Stromal cell of bone marrow (primary cell): ENCODE measurements at places on chromosomes 2 and 18.
A peak's percentile ranks its signal among the peaks of the same experiment; 100 is the strongest.

- no peak for DNase-seq
Observed at GRCh38 chr2:9087121-9087681, 83.7 kb upstream of the MBOAT2 start.

DNA sequence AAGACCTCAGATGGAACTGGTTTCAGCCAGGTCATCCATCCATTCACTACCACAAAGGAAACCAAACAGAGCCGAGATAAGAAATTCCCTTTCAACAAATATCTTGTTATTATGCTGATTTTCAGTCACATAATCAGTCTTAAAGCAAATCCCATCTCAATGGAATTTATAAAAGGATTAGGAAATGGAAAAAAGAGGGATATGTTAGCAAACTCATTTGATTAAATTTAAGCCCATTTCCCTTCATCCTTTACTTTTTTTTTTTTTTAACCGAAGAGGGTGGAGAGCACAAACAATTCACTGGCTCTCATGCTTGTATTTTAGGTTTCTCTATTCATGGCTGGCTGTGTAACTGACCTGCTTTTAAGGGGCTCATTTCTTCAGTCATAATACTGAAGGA, 109.0 kb upstream of the GATA6 start:
- no peak for DNase-seq

- DNase-seq, result no peak
Observed at GRCh38 chr2:75751360-75751759, 40.6 kb upstream of the GCFC2 start.

DNA sequence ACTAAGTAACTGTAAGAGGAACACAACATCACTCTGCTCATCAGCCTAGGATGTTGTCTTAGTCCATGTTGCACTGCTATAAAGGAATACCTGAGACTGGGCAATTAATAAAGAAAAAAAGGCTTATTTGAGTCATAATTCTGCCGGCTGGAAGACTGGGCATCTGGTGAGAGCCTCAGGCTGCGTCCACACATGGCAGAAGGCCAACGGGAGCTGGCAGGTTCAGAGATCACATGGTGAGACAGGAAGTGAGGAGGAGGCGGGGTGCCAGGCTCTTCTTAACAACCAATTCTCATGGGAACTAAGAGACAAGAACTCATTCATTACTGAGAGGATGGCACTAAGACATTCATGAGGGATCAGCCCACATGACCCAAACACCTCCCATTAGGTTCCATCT, 46.8 kb downstream of the EPG5 start:
- DNase-seq, result peak; percentile 63

DNA sequence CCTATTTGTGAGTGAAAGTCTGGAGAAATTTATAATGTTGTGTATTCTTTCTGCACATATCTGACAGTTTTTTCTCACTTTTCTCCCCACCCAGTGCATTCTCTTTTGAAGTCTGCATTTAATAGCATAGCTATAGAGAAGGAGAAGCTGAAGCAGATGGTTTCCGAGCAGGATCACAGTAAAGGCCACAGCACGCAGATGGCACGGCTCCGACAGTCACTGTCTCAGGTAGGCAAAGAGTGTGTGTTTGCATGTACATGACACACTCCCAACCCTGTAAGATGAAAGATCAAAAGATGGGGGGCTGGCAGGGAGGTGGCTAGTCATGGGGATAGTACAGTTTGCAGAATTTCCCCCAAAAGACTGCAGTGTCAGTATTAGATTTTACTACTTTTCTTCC, 89.4 kb downstream of the PRKRA start:
- no peak for DNase-seq
